ENCODE measurements at places on chromosomes 5 and 9. TPM values are rescaled to one million over a fixed set of nuclear protein-coding genes. Genes with fewer than 3 reads are reported as not detected.

GRCh38 chr5:106380736-106381135 lies 1290.0 kb downstream of the EFNA5 start:
- peak; percentile 66 for DNase-seq

DNA sequence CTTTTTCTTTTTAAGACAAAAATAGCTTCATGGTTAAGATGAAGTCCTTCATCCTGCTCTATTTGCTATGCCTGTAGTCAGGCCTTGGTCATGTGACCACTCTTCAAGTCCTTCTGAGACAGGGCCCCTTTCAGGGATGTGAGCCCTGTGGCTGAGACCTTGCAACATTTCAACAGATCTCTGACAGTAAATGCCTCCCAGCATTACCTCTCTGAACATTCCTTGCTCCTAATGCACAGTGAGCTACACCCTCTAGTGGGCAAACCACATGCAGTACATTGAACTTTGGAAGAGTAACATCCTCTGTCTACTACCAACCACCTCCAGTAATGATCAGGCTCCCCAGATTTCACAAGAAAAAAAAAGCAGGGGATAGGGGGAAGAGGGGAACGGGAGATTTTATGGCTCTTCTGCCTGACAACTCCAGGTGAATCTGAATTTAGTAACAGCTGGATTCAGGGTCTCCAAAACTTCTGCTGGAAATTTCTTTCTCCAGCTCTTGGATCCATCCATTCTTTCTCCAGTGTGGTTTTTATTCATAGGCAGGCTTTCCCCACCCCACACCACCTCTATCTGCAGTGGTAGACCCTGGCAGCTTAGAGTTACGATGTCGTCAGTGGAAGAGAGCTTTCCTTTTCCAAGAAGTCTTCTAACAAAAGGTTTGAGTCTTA lies 8.9 kb upstream of the FBXO38 start:
- DNase-seq, result peak; percentile 73

The CER1 gene
- not detected for total RNA-seq

- DNase-seq, result no peak
Observed at GRCh38 chr5:156893517-156893916, 43.4 kb downstream of the PPP1R2B start.

GRCh38 chr5:143445776-143446175 lies 42.3 kb upstream of the NR3C1 start:
- no peak for DNase-seq

The TAF11L10 gene
- total RNA-seq, result not detected

The DNM1 gene
- total RNA-seq, result 0.77 TPM

DNA sequence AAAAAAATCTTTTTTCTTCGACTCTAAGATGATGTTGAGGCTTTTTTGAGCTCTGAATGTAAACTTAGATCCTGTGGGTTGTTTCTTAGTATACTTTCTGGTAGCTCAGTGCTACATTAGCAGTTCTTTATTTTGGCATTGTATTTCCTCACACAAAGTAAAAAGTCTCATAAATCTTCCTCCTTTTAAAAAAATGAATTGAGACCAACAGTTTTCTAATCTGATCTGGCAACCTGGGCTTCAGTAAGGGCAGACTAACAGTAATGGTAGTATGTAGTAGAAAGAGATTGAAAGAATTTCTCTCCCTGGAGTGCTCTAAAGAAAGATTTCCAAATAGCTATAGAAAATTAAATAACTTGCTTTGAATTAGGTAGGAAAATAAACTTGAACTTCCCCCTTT lies 31.4 kb downstream of the ZCCHC7 start:
- no peak for DNase-seq

The OR1L1 gene
- total RNA-seq, result not detected

GRCh38 chr5:98461485-98461884 lies 312.0 kb upstream of the RGMB start:
- DNase-seq, result peak; percentile 14

The FPGS gene
- 70.0 TPM for total RNA-seq

DNA sequence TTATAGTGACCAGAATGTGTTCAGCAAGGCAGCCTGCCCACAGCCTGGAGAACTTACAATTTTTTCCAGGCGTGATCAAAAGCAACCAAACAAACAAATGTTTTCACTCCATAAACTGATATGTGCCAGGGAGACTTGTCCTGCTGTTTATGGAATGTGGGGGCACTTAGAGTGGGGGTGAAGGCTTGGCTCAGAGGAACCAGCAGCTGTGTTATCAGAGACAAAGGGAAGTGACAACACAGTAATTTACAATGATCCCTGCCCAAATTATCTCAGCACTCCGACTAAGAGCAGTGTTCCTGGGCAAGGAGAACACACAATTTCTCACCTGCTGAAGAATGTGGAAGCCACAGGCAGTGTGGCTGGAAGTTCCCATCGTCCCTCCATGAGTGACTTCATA lies 429.1 kb upstream of the IRX4 start:
- no peak for DNase-seq

DNA sequence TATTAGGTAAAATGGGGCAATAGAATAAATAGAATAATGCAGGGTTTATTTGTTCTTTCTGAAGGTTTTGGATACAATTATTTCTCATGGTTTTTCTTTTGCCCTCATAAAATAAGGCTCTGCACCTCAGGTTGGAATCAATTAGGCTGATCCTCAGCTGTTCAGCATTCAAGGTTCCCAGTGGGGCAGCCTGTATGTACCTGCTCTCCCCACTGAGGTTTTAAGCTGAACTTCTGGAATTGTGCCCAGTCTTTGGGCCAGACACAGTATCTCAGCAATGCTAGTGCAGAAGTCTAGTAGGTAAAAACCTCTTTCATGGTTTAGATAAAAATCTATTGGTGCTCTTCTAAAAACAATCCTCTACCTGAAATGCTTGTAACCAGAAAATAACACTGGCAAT lies 98.0 kb downstream of the EDIL3 start:
- no peak for DNase-seq

DNA sequence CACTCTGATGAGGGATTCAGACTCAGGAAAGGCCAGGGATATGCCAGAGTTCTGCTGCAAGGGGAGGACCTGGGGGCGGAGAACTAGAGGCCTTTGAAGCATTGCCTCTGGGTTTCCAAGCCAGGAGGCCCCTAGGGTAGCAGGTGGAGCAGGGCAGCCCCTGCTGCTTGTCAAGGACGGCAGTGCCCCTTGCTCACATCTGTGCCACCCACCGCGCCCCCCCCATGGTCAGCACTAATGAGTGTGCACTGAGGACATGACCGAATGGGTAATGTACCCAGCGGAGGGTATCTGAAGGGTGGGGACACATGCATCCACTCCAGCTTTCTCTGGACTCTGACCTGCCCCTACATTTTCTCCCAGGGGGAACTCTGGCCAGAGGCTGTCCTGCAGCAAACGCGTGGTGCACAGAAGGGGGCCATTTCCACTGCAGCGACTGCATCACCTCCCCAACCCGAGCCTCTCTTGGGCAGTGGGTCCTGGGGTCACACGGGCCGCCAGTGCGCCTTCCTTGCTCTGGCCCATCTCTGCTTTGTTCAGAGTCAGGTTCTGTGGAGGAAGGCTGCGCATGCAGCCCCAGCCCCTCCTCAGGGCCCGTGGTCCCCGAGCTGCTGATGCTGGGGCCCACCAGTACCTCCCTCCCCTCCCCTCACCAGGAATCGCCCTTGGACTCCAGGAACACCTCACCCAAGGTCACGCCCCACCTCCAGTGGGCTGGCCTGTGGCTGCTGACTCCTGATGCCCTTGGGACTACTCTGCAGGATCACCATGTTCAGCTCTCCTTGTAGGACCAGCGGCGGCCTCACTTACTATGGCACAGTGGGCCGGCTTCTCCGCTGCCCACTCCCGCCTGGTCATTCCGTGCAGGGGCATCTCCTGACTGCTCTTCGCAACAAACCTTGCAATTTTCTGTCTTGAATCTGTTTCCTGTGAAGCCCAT lies 31.2 kb downstream of the STC2 start:
- DNase-seq, result no peak

The RPL12 gene
- 2,552 TPM for total RNA-seq

GRCh38 chr5:142360607-142361120 lies 35.8 kb upstream of the SPRY4 start:
- DNase-seq, result peak; percentile 22

Measured in bronchial epithelial cell (primary cell).